ENCODE measurements at places on chromosomes 7 and 10.

- no peak for DNase-seq
Measured at GRCh38 chr10:101776161-101776817, 375 bp upstream of the FGF8 start.

- no peak for DNase-seq
Measured at GRCh38 chr7:105934572-105935185, 28.4 kb upstream of the CDHR3 start.

GRCh38 chr10:29120216-29120615, 168.7 kb upstream of the LYZL1 start:
- no peak for DNase-seq

GRCh38 chr7:17502213-17503060, 204.0 kb downstream of the AHR start:
- DNase-seq: no peak

DNA sequence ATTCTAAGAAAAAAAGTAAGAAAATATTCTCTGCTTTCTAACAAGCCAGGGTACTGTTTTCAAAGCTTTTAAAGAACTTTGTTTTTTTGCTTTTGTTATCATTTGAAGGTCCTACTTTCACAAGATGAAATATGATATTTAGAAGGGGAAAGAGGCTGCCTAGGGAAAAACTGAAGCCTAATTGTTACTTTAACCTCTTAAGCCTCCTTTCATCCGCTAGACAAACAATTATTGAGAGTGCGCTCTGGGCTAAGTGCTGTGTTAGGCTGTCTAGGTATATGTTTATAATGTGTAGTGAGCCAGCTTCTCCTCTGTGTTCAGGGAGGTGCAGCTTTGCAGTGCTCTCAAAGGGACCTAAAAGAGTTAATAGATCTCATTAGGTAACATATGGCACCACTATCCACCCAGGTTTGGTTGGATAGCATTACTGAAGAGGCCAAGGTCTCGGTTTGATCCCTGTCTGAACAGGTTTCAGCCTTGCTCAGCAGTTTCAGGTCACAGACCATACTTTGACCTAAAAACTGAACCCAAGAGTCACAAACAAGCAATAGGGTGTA, 17.9 kb downstream of the PDK4 start:
- DNase-seq: no peak

- DNase-seq: peak; percentile 49
Measured at GRCh38 chr7:115230882-115231571, 309.1 kb downstream of the MDFIC start.

GRCh38 chr7:70027867-70028266, 429.6 kb downstream of the AUTS2 start:
- no peak for DNase-seq

- DNase-seq: no peak
Measured at GRCh38 chr7:11613292-11613930, 218.6 kb downstream of the THSD7A start.

GRCh38 chr7:29304756-29305155, 110.2 kb downstream of the CHN2 start:
- DNase-seq: no peak

DNA sequence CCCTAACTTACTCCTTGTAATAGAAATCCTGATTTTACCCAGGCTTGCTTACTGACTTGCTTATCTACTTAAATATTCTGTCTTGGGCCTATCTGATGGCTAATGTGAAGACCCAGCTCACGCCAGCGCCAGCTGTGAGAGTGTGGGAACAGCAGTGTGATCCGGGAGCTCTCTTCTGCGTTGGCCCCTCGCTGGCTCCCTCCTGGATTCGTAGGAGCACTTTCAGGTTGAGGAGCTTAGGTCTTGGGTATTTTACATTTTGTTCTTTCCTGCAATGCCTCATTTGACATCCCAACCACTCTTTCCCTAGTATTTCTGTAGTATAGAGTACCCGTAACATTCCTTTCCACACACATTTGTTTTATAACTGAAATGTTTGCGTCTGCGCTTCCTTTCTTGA, 51.7 kb downstream of the CREM start:
- no peak for DNase-seq

DNA sequence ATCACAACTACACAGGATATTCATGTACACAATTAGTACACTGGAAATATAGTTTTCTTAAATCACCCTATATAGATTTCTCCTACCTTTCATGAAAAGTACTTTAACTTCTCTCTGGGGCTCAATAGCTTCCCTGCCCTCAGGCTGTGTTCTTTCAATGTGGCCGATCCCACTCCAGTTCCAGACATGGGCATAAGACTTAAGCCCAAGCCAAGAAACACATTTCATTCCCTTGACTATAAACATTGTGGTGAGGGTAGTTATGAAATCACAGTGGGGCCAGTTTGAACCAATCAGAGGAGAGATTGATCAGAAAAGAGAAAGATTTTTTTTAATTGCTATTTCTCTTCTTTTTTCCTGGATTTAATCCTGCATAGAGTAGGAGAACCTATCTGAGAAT, 904.6 kb upstream of the SORCS1 start:
- no peak for DNase-seq

DNA sequence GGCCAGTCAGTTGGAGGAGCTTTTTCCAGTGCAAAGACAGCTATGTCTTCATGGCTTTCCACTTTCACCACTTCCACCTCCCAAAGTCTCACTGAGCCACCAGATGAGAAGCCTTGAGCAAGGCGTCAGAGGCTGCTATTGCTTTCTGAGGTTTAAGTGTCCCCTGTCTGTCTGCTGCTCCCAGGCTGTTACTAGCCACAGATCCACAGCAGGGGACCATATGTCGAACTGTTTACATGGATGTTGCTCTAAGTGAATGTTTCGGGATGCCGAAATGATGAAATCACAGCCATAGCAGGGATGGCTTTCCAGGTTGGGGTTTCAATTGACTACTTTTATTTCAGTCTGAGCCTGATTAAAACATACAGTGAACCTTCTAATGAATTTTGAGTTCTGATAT, 88.5 kb downstream of the AVL9 start:
- no peak for DNase-seq
